ENCODE measurements at places on chromosomes 5 and 9.

DNA sequence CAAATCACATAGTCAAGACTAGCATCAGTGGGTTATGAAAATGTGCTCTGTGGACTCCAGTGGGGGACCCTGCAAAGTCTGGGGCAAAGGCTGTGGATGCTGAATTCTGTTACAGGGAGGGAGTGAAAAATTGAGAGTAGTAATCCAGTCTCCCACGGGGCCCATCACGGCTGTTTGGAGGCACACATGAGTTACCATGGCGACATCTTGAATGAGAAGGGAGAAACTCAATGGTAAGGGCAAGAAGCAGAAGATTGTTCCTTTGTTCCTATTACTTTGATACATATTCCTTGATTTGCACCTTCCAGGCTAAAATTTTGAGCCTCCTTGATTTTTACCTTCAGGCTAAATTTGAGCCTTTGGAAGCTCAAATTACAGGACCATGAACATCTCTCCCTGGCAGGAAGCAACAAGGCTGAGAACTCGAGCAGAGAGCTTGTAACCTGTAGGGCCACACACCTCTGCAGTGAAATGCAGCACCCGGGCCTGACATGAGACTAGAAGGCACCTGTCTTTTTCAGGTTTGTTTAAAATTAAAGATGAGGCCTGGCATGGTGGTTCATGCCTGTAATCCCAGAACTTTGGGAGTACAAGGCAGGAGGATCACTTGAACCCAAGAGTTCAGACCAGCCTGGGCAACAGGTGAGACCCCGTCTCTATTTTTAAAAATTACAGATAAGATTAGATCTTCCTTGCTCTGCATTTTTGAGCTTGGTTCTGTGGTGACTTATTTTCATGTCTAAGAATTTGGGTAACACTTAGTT is 31.0 kb upstream of the ZFR start:
- no peak for DNase-seq

DNA sequence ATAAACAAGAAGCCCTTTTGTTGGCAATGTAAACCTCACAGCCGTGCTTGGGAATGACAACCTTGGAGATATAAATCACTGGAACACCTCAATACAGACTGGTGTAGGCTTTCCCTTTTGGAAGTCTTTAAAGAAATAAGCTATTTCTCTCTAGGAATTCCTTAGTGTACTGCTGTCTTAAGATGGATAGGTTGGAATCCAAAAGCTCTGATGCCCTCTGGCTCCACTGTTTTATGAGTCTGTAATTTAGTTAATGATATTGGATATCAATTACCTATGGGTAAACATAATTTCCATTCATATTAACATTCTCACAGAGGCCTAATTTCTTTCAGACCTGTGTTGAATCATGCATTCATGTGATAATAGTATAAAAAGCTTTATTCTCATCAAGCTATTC is 435.9 kb upstream of the MPDZ start:
- no peak for DNase-seq

DNA sequence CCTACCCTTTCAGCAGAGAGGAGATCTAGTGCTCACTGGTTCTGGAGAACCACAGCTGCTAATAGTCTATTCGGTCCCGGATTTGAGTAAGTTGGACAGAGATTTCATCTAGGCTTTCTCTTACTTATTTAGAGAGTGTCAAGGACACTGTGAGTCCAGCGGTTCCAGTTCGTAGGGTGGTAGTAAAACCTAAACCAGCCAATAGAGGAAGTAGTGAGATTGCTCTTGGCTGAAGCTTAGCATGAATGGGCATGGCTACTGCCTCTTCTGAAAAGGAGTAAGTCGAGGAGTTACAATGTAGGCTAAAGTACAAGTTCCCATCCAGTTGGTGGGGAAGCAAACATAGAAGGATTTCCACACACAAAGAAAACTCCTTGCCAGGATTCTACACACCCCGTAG is 109.6 kb upstream of the MOCS2 start:
- no peak for DNase-seq

GRCh38 chr5:154287136-154287535 is 96.6 kb downstream of the GALNT10 start:
- DNase-seq: no peak
